ENCODE measurements at places on chromosomes 2 and 18.

DNA sequence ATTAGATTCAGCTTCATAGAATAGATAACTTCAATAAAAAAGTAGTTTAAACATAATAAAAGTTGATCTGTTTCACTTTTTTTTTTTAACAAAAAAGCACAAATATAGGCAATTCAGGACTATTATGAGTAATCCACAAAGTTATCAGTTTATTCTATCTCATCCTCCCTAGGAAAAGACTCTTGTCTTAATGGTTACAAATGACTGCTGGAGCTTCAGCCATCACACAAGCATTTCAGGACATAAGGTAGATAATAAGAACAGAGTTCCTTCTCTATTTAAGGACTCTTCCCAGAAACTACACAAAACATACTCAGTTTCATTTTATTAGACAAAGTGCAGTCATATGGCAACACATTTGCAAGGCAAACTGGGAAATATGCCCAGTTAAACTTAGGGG is 357.6 kb upstream of the SETBP1 start:
- DNase-seq: no peak

GRCh38 chr2:146312899-146313298 is 1531.9 kb upstream of the ACVR2A start:
- no peak for DNase-seq

DNA sequence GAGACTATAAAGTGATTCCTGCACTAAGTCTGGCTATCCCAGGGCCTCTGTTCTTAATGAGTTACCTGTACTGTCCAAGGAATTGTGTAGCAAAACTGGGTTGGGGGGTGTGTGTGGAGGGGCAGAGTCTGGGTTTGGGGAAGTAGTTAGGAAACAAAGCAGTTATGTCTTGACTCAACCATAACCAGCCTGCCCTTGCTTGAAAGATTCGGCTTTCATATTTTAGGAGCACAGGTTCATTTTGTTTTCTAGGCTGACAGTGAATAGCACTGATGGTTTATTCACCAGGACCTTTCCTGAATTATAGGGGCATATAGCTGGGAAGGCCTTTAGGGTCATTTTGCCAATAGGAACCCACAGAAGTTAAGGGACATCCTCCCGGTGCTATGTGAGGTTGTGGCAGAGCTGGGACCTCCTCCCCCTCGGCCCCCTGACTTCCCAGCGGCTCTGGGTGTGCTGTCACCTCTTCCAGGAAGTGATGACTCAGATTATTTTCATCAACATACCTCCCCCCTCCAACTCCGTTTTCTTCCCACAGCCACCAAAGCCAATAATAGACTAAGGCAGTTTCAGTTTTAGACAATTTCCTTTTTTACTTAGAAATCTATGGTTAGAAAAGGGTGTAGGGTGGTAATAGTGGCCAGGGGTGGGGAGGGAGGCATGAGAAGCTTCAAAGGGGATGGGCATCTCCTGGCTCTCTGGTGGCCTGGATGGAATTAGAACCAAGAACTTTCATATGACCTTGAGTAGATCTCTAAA is 44.8 kb downstream of the SETBP1 start:
- DNase-seq: no peak

DNA sequence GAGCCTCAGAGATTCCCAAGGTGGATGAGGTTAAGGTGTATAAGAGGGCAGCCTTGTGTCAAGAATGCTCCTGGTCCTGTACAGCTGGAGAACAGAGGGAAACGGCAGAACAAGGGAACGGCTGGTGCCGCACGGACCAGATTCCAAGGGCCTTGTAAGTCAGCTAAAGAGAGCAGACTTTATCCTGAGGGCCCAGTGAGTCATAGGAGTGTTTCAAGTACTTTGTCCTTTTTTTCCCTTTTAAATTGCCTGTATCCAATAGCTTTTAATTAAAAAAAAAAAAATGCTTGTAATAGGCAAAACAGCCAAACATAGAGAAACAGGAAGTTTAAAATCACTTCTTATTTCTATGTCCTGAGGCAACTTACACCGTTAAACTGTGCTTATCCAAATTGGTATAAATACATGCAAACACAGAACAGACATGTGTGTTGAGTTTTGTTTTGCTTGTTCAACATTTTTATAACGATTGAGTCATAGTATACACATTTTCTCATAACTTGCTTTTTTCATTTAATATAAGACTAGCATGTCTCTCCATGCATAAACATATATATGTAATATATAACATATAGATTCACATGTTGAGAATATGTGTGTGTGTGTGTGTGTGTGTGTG is 42.1 kb upstream of the EVA1A start:
- DNase-seq: peak; percentile 79

DNA sequence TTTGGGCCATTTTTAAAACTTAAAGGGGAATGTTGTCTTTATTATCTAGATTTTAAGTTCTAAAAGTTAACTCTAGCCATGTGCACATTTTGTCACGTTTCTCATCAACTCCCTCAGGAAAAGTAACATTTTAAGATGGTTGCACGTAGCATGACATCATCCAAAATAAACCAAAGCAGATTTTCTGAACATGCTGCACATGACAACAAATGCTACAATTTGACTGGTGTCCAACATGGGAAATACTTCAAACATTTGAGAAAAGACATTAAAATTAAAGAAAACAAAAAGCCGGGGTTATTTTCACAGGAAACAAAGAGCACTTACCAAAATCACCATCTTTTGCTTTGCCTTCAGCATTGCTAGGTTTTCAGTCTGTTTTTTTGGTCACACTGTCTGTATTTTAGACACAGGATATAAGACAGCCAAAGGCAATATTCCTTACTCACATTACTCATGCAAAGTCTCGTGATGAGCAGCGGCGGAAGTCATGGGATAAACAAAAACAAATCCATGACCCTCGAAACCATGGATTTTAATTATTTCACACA is 51.3 kb upstream of the RND3 start:
- no peak for DNase-seq

DNA sequence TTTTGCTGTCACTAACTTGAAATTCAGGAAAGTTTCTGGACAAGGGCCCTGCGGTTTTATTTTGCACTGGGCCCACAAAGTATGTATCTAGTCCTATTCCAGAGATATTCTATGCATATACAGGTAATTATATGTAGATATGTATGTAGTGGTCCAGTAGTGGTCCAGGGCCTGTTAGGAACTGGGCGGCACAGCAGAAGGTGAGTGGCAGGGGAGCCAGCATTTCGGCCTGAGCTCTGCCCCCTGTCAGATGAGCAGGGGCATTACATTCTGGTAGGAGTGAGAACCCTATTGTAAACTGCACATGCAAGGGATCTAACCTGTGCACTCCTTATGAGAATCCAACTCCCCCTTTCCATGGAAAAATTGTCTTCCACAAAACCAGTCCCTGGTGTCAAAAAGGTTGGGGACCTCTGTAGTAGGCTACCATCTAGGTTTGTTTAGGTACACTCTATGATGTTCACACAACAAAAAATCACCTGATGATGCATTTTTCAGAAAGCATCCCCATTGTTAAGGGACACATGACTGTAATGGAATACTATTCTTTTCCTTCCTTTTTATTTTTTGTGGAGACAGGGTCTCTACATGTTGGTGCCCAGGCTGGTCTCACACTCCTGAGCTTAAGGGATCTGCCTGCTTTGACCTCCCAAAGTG is 2.8 kb upstream of the PPP4R3B start:
- DNase-seq: no peak
